ENCODE measurements at places on chromosomes 16 and 17.

GRCh38 chr16:81499576-81500380 lies 55.2 kb downstream of the CMIP start:
- DNase-seq: no peak

- DNase-seq: no peak
Observed at GRCh38 chr16:74654536-74655050, 12.1 kb downstream of the RFWD3 start.

DNA sequence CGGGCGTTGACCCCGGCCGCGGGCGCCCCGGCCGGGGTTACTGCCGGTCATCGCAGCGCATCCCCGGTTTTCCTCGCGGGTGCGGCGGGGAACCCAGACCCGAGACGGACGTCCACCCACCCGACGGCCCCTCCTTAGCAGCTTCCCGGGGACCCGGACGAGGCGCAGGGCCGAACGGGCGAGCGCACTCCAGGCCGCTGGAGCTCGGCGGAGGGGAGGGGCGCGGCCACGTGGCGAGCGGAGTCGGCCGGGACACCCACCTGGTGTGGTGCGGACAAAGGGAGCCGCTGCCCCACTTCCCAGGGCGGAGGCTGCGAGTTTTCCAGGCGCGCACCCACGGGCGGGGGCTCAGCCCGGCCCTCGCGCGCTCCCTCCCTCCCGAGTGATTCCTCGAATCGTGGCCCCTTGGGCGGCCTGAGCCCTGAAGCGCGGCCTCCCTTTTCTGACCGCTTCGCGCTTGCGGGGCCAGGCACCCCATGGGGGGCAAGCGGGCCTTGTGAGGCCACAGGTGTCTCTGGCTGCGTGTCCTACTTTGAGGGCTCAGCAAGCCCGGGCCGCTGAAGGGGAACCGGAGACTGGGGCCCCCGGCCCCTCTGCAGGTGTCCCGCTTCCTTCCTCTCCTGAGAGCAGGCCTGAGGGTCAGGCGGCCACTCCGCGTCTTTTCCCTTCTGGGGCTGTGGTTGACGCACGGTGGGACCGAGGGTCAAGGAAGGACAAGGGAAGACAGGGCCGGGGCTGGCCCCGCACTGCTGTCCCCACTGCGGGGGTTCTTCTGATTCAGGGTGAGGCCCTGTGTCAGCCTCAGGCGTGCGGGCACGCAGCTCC lies 1.1 kb upstream of the FASN start:
- no peak for DNase-seq

GRCh38 chr17:30513346-30513745 lies 36.1 kb downstream of the GOSR1 start:
- DNase-seq: no peak

Data from posterior vena cava (tissue), 2 donors.